Spinal cord (tissue), 10 donors: ENCODE measurements at places on chromosomes 2 and 18. TPM values are rescaled to one million over a fixed set of nuclear protein-coding genes. Genes with fewer than 3 reads are reported as not detected.

Gene MREG
- 7.7 TPM for polyA plus RNA-seq

Gene TSPYL6
- 0.50 TPM for polyA plus RNA-seq

Gene MRPS9
- polyA plus RNA-seq = 33.8 TPM

Gene FLACC1
- 4.3 TPM for polyA plus RNA-seq

Gene AGXT
- polyA plus RNA-seq = not detected

Gene LYPD6
- 44.8 TPM for polyA plus RNA-seq

Gene CFC1
- 18.7 TPM for polyA plus RNA-seq

Gene SERPINB3
- not detected for polyA plus RNA-seq

Gene MFSD6
- polyA plus RNA-seq = 44.5 TPM

Gene ALPP
- polyA plus RNA-seq = 0.30 TPM

Gene ARL6IP6
- polyA plus RNA-seq = 39.9 TPM

Gene ARHGAP28
- polyA plus RNA-seq = 9.3 TPM

Gene ASTL
- 0.33 TPM for polyA plus RNA-seq

Gene NEU4
- 8.2 TPM for polyA plus RNA-seq

Gene IL36A
- polyA plus RNA-seq = not detected

Gene OSR1
- polyA plus RNA-seq = 3.9 TPM

Gene CIB4
- not detected for polyA plus RNA-seq

Gene CROCC2
- polyA plus RNA-seq = 3.1 TPM

Gene INO80D
- 8.8 TPM for polyA plus RNA-seq

Gene DIS3L2
- 37.2 TPM for polyA plus RNA-seq

Gene GAREM1
- polyA plus RNA-seq = 19.6 TPM

Gene ACTR3
- 174 TPM for polyA plus RNA-seq
